ENCODE measurements at places on chromosomes 7 and 10.

DNA sequence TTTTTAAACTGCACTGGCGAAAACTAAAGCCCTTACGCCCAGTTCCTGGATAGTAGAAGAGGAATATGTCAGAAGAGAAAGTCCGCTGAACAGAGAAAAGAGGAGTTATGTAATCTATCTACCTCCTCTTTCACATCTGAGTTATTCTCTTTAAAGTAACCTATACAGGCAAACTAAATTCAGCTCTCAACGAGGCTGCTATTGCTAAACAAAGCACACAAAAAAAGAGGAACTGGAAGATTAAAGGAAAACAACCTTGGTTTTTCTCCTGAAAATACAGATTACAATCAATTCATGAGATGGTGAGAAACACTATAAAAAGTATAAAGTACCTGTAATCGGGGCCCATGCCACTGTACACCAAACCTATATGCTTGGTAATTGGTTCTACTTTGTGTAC lies 5.8 kb downstream of the PSMA2 start:
- DNase-seq, result no peak

DNA sequence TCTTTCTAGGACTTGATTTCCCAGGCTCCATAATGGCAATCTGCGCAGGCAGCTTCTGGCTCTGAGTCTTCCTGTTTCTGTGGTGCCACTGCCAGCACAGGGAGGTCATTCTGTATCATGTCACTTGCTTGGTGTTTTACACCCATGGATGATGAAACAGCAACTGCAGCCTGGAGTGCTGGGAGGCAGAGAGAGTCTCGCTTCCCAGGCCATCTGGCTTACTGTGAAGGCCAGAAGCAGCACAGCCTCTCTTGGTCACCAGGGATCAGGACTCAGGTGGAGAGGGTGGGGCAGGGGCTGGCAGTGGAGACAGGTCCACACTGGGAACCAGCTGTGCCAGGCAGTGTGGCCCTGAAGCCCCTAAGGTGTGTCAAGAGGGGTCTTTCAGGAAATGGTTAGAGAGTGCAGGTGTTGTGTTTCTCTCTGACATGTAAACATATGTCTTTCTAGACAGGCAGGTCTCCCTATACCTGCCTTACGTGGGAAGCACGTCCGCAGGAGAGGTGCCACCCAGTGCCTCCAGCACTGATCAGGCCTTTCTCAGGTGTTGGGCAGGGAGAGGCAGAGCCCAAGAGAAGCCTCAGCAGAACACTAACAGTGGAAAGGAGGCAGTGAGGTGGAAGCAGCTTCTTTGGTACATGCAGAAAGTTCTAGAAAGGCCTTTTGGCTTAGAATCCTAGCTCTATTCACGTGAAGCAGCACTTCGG lies 71.4 kb downstream of the INSIG1 start:
- no peak for DNase-seq

DNA sequence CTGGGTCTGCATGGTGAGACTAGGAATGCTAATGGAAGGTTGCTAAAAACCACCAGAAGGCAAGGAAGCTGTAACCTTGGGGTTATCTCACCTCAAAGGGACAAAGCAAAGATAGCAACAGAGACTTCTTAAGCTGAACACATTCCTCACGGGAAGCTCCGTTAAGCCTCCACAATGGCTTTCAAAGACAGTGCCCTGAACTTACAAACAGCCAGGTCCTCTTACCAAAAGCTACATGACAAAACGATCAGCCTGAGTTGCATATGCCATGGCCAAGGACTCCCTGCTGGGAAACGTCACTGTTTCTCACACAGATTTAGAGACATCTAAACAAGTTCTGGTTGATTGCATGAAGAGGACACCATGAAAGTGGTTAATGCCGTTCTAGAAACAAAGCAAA lies 52.7 kb downstream of the HTR5A start:
- DNase-seq, result peak; percentile 34

DNA sequence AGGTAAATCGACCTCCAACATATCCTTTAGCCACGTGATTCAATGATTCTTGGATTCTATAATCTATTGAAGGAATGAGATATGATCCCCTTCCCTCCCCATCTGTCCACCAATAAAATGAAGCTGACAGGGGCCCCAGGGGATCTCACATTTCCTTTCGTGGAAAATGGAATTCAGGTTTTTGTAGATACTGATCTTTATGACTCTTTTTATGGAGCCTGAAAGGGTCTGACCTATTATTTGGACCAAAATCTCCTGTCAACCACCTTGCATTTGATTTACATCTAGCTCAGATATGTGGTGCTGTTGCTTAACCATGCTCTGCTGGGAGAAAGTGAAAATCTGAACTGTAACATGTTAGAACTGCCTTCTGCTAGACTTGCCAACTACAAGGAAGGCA lies 234.0 kb upstream of the CXCL12 start:
- DNase-seq, result no peak

GRCh38 chr7:96284835-96285234 lies 37.1 kb downstream of the SLC25A13 start:
- DNase-seq, result no peak

GRCh38 chr7:153454306-153454705 lies 597.9 kb upstream of the DPP6 start:
- no peak for DNase-seq

DNA sequence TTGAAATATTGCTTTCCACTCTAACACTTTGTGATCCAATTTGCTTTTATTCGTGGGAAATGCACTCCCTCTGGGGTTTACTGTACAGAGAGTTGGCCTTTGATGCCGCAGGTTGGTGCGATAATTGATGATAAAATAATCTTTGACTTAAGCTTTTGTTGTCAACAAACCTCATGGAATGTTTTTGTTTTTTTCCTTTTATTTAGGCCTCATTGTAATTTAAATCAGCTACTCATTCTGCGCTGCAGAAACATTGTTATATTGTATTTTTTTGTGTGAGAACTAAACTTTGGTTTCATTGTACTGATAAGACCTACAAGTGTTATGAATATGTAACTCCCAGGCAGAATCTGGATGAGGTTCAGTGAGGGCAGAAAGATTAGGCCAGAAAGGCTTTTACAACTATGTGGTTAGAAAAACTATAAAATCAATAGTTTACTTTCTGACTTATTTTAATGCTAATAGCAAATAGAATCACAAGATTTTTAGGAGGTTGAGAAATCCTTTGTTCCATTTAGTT lies 76.8 kb upstream of the POM121L12 start:
- DNase-seq, result no peak

GRCh38 chr10:86349940-86350630 lies 16.5 kb downstream of the GRID1 start:
- DNase-seq, result no peak

DNA sequence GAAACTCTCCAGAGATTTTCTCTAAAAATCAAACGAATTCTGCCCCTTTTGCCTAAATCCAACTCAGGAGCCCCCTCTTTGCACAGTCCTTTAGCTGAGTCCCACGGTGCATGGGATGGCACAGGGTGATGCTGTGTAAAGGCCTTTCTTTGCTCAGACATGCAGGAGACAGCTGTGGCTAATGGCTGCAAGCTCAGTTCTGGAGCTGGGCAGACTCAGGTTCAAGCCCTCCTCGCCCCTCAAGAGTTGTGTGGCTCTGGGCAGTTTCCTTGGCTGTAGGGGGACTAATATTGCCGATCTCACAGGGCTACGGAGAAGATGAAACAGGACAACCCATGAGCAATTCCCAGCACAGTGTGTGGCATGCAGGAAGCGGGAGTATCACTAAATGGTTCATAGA lies 42.6 kb downstream of the CLEC2L start:
- DNase-seq, result peak; percentile 23

- no peak for DNase-seq
Observed at GRCh38 chr7:3154881-3155494, 111.3 kb upstream of the CARD11 start.

- DNase-seq, result no peak
Observed at GRCh38 chr10:123245264-123245663, 91.1 kb downstream of the BUB3 start.

GRCh38 chr7:48742079-48742798 lies 182.1 kb upstream of the CDC14C start:
- DNase-seq, result no peak

GRCh38 chr10:52631648-52632047 lies 140.9 kb downstream of the MBL2 start:
- DNase-seq, result no peak

DNA sequence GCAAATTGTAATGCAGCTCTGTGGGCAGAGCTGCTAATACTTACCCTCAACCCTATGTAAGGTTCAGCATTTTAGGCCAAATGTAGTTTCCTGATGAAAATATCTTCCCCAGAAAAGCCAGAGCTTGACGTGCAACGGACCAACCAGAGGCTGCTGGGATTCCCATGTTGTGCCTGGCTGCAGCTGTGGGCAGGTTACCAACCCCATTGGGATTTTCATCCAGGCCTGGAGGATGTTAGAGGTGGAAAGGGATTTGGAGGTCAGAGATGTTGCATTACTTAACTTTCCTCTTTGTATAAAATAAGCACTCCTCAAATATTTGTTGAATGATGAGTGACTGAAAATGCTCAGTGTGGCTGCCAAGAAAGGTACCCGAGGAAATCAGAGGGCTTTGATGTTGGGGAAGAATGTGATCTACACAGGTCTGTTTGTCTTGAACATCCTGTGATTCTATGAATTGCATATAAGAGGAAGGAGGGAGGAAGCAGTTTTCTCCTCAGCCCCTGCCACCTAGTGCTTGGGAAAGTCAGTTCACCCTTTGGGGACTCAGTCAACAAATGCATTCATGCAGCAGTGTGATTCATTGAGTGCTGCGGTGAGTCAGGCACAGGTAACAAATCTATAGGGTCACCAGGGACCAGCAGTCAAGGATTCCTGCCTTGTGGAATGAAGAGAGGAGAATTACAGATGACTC lies 487.2 kb downstream of the RPS24 start:
- DNase-seq, result peak; percentile 48

- DNase-seq, result no peak
Observed at GRCh38 chr7:67022511-67022910, 25.9 kb downstream of the TYW1 start.

GRCh38 chr10:70880077-70880534 lies 8.3 kb downstream of the PCBD1 start:
- peak; percentile 72 for DNase-seq

GRCh38 chr10:105797234-105797890 lies 1156.3 kb downstream of the SORCS3 start:
- no peak for DNase-seq

GRCh38 chr10:36173364-36173763 lies 531.3 kb upstream of the FZD8 start:
- DNase-seq, result no peak

DNA sequence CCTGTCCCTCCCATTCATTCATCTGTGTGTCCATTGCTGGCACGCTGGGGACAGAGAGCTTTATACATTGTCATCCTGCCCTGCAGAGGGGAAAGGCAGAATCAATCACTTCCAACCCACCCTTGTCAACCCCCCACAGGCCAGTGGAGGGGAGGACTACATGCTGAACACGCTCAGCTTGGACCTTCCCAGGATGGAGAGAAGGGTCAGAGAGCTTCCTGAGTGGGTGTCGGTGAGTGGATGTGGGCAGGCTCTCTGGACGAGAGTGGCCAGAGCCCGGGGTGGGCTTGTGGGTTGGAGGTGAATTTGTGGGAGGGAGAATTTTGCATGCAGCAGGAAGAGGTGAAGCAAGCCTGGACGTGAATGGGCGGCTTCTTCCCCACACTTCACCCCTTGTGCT lies 93.9 kb downstream of the DNAJB6 start:
- DNase-seq, result no peak

GRCh38 chr10:129725011-129725410 lies 239.1 kb downstream of the EBF3 start:
- DNase-seq, result no peak

- no peak for DNase-seq
Observed at GRCh38 chr7:36900988-36901710, 176.9 kb upstream of the AOAH start.

- DNase-seq, result peak; percentile 12
Observed at GRCh38 chr10:85612378-85612775, 754.2 kb downstream of the GRID1 start.

DNA sequence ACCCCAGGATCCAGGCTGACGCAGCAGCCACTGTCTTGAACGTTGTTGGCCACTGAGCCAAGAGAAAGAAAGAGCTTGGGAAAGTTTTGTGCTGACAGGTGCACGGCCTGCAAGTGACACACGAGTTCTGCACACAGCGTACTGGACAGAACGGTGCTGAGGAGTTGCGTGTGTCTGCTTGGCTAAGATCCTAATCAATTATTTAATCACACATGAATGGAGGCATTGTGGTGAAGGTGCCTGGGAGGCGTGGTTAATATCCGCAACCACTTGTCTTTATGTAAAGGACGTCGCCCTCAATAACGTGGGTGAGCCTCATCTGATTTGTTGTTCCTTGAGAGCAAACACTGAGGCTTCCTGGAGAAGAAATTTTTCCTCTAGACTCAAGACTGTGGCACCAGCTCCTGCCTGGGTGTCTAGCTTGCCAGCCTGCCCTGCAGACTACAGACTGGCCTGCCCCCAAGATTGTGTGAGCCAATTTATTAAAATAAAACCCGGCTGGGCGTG lies 16.6 kb upstream of the GNA12 start:
- no peak for DNase-seq

DNA sequence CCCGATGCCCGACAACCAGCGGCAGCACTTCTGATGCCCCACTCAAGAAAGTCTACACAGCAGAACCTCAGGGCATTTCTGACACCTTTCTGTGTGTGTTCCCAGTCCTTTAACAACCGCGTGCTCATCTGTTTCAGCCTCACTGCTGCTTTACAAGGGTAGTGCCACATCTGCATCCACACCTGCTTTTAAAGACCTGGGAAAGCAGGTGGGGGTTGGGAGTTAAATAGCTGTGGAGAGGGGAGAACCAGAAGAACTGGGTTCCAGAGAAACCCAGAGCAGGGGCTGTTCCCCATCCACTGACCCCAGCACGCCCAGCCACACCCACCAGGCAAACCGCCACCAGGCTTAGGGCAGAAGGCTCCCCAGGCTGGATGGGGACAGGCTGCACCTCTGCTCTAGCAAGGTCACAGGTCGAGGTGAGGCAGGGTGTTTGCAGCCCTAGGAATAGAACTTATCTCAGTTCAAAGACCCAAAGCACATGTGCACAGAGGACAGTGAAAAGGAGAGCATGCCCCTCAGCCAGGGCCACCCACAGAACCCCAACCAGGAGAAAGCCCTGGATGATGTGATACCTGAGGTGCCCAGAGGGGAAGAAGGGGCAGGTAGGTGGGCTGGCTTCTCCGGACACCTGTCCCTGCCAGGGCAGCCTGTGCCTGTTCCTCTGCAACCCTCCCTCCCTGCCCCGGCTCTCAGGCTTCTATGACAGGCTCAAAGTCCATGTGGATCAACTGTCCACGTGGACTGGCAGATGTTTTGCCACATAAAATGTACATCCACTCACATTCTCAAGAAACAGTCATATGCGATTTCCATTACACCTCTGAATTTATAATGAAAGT lies 51.3 kb downstream of the COBL start:
- no peak for DNase-seq

DNA sequence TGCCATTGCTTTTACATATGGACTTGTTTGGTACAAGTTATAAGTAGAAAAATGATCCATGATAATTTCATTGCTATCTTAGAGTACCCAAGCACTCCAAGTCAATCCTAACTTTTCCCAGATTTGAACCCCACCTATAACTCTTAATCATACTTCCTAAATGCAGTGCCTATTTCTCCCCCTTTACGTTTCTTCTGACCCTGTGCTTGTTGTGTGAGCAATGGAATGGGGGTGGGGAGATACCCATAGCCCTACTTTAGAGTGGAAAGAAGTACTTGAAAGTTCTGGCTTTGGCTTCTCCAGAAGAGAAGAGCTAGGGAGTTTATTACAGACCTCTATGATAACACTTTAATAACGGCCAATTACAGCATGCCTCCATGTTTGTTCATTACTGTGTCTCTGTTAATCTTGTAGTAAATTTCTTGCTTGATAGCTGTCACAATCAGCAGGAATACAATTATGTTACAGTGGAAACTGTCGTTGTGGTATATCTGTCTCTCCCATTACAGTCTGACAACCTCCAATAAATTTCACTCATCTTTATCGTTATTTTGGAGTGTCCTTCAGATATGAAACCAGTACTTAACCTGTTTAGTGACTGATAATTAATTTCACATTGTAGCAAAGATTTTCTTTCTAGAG lies 34.0 kb downstream of the CNPY1 start:
- no peak for DNase-seq
